ENCODE measurements at places on chromosomes 6 and 20.

DNA sequence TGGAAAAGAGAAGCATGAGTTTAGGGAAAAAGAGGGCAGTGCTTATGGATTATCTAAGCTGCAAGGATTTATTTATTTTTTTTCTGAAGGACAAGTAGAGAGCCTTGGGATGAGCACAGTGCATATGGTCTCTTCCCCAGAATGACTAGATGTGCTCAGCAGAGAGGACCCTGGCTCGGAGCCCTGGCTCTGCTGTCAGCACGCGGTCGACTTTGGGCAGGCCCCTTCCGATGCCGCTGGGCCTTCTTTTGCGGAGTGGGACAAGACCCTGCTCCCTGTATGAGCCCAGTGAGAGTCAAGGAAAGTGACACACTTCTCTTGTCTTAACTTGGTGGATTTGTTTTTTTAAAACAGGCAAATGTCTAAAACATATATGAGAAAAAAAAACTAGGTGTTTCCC, 51.4 kb downstream of the LRRC1 start:
- no peak for DNase-seq

- no peak for DNase-seq
These were observed 187.7 kb upstream of the MYLIP start for GRCh38 chr6:15941168-15941567.

DNA sequence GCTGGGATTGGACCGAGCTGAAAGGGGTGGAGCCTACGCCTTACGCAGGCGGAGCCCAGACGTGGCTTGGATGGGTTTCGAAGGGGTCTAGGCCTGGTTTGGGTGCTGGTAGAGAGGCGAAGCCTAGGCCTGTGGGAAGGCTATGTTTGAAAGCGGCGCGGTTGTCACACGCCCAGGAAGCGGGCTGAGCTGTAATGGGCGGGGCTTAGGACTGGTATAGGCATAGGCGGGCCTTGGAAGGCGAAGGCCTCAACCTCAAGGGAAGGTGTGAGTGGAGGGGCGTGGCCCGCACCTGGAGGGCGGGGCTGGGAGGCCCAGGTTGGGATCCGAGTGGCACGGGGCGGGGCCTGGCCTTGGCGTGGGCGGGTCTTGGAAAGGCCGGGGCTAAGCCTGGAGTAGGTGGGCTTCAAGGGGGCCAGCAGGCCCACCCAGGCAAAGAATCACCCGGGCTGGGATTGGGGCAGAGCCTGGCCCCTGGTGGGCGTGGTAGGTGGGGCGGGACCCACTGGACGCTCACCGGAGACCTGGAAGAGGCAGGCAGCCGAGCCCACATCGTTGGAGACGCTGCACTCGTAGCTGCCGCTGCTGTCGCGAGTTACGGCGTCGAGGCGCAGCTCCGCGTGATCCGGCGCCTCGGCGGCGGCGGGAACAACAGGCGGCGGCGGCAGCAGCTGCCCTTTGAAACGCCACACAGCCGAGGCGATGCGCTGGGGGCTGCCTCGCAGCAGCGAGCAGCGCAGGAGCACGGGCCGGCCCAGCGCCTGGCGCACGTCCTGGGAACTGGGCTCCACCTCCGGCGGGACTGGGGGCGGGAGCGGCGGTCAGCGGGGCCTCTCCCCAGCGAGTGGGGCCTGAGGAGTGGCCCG, 49.0 kb downstream of the MDGA1 start:
- no peak for DNase-seq

DNA sequence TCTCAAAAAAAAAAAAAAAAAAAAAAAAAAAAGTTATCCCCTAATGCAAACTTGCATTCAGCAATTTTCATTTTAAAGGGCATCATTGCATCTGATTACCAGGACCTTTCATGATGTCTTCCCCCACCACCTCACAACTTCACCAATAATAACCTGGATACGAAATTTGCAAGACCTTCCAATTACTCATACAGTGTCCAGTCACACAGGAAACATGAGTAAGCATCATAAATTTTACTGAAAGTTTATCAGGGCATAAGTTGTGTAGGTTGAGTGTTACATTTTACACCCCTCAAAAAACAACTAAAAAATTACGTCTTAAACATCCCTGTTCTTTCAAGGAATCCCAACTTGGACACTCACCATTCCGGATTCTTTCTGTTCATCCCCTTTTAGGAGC, 79.1 kb upstream of the ANKEF1 start:
- DNase-seq: no peak

- no peak for DNase-seq
These were observed 335.6 kb upstream of the BTBD3 start for GRCh38 chr20:11582060-11582459.

DNA sequence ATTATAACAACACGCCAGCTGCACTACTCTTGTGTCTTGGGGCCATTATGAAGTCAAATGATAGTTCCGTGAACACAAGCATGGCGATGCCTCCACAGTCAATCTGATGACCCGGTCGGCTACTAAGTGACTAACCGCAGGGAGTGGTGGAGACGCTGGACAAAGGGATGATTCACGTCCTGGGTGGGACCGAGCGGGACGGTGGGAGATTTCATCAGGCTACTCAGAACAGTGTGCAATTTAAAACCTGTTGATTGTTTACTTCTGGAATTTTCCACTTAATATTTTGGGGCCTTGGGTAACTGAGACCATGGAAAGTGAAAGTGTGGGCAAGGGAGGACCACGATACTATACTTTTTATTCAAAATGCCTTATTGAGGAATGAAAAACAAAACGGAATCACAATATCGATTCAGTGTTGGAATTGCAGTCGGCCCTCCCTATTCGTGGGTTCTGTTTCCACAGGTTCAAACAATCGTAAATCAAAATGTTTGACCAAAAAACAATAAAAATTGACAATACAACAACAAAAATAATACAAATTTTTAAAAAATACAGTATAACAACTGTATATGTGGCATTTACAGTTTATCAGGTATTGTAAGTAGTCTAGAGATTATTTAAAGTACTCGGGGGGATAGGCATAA, 66.5 kb downstream of the MYLK4 start:
- no peak for DNase-seq

DNA sequence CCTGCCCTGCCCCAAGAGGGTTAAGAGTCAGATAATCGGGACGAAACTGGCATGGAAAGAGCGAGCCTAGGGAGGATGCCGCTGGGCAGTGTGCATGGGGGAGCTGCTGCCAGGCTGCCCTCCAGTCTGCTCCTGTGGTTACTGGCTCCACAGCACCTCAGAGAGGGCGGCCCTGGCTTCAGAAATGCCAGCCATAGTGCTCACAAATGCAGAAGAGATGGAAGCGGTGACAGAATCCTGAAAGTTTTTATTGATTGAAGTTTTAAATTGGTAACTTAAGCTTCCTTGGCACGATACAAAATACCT, 57.9 kb downstream of the VAPB start:
- no peak for DNase-seq

DNA sequence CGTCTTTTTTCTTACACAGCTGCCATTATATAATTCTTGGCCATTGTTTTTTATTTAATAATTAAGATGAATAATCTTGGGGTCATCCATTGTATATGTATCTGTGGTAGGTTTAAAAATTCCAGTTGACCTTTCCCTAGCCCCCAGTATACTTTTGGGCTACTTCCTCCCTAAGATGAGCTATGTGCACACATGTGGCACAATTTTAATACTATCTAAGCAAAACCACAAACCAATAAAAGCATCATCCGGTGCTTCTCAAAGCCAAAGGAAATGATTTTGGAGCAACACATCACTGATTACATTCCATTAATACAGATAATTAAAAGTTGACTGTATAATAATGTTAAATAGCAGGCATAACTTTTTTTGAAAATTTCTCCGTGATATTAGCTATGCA, 161.2 kb downstream of the ATXN1 start:
- DNase-seq: no peak

Data from stimulated activated CD8-positive, alpha-beta memory T cell treated with anti-CD3 and anti-CD28 coated beads, Interleukin-7, amount 100 ng/mL, for 1 hour (primary cell).